NCI-H1048 (cell line): ENCODE measurements at places on chromosomes 11 and 22.

- DNase-seq = no peak
Measured at GRCh38 chr11:103993507-103993906, 42.9 kb upstream of the DDI1 start.

GRCh38 chr11:75780888-75781287 lies 12.3 kb downstream of the DGAT2 start:
- no peak for DNase-seq

GRCh38 chr11:87878373-87878825 lies 296.8 kb downstream of the RAB38 start:
- DNase-seq = no peak

GRCh38 chr22:41201141-41201540 lies 4.0 kb upstream of the L3MBTL2 start:
- DNase-seq = no peak

- no peak for DNase-seq
Measured at GRCh38 chr22:46551996-46552395, 14.6 kb upstream of the CELSR1 start.

DNA sequence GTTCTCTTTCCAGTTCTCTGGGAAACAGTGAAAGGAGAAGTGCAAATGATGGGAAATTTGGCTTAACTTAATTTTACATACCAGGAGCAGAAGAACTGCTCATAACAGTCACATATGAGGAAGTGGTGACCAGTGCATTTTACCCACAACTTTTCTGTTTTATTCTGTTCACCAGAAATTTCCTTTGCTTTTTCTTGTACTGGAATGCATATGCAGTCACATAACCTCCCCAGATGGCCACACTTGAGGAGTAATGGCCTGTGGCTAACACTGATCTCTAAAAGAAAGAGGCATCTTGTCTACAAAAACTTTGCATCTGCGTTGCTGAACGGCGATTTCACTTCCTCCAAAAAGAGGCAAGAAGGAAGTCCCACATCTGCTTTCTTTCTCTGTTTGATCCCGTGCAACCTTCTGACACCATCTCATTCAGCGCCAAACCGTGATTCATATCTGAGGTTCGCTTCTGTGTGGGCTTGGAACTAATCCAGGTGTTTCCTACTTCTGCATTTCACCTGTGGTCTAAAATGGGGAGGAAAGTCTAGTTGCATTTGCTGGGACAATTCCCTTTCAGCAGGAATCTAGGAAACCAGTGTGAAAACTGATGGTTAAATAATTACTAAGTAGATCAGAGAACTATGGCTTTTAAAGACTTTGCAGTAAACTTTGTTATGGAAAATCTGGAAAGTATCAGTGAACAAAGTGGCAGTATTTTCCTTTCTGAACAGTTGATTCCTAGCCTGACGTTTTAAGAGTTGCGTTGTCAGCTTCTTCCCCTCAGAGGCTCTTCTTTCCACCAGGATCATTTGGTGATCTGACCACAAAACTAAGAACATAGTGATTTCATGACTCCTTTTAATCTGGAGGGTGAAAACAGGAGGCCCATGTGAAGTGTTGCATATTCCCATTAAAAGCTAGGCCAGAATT lies 4.2 kb upstream of the MPEG1 start:
- DNase-seq = no peak

GRCh38 chr11:13687271-13687670 lies 18.8 kb downstream of the FAR1 start:
- DNase-seq = no peak
